Ureter (tissue), 1 donor: ENCODE measurements at places on chromosomes 12 and 14. TPM values are rescaled to one million over a fixed set of nuclear protein-coding genes. Genes with fewer than 3 reads are reported as not detected.

GRCh38 chr12:22600181-22600580 lies 24.8 kb upstream of the ETNK1 start:
- no peak for DNase-seq

DNA sequence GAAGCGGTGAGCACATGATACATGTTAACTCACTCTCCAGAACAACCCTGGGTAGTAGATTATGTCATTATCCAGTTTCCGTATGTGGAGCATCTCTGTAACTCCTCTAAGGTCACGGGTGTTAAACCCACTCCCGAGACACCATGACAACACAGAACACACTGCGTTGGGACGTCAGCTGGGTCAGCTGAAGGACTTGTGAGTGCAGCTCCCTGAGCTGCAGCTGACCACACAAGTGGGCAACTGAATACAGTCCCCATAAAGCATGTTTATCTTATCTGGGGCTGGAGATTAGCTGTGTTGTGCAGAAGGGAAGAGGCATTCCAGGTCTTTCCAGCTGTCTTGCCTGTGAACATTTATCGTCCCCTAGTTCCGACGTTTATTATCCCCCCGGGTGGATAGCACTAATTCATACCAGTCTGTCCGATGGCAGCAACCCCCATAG lies 211.5 kb downstream of the CHST11 start:
- DNase-seq = no peak

DNA sequence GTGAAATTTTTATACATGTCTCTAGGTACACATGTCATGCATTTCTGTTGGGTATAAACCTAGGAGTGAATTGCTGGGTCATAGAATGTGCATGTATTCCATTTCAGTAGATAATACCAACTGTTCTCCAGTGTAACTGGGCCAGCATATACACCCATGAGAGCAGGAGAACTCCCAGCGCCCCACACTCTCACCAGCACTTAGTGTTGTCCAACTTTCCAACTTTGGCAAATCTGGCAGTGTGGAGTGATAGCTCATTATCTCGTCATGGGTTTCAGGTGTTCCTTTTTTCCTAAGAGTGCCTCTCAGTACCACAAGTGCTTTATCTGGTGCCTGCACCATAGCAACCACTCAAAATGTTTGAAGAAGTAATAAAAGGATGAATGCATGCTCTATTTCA lies 40.1 kb downstream of the NGB start:
- no peak for DNase-seq

GRCh38 chr14:56422221-56422620 lies 157.4 kb upstream of the TMEM260 start:
- DNase-seq = no peak

DNA sequence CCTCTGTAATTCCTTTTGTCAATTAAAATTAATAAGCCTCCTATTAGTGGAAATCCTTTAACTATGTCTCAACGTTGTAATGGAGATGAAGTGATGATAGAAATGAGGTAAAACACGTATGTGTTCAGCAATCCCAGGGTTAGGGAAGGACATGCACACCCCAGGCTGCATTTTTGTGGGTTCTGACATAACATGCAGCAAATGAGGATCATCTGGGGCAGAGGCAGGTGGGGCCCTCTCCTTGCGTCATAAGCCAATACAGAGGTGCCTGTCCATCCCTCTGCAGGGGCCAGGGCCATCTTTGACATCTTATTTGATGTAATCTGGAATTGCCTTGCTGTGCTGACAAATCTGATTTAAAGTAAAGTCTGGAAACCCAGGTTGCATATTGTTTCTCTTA lies 73.2 kb downstream of the MYRFL start:
- DNase-seq = no peak

DNA sequence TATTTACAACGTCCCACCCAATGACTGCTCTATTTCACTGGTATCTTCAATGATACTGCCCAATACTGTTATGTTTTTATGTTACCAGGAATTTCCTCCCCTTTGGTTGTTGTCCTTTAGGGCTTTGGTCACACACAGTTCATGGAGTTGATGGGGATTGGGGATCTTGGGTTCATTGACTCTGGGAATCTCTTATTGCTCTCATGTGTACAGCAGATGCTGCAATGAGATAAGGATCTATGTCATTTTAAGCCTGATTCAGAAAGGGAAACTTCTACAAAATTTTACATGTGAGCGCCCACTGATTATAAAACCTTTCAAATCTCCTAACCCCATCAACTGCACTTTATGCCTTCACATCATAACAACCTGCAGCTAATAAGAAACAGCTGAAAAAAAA lies 67.2 kb downstream of the FAR2 start:
- DNase-seq = no peak

GRCh38 chr12:114272605-114273004 lies 133.3 kb downstream of the TBX5 start:
- no peak for DNase-seq

- DNase-seq = no peak
Observed at GRCh38 chr14:74886001-74886400, 4.3 kb downstream of the DLST start.

DNA sequence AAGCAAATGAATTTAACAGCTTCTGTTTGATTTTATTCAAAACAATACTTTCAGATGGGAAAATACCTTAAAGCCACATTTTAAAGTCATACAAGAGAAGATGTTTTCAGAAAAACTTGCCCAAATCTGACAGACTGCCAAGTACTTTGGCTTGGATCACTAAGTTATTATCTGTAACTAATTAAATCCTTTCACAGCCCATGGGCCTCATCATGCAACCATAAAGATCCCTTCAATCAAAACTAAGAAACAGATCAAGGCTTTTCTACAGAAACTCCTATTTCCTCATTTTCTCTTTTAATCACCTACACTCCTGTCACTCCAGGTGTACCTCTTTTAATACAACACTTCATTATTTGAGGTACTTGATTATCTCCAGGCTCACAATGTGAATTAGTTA lies 28.1 kb downstream of the BLTP3B start:
- no peak for DNase-seq

- no peak for DNase-seq
Observed at GRCh38 chr12:23376238-23376637, 573.2 kb downstream of the SOX5 start.

GRCh38 chr12:28543021-28543890 lies 353.0 kb downstream of the CCDC91 start:
- no peak for DNase-seq

DNA sequence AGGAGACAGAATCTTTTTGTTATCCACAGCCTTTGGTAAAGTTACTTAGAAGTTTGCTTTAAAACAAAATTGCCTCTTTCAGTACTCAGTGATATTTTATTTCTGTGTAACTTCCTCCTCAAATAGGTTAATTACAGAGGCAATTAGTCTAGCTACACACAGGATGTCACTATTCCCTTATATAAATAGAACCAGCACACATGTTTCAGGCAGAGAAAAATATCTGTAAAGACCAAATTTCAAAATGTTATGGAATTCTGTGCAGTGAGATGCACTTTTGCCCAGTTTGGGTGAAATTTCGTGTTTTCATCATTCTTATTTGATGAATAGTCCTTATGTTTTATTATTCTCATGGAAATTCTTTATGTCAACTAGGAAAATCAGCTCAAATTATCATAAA lies 410.6 kb upstream of the SOX5 start:
- no peak for DNase-seq

- DNase-seq = no peak
Observed at GRCh38 chr14:53389202-53389601, 236.1 kb upstream of the DDHD1 start.

DNA sequence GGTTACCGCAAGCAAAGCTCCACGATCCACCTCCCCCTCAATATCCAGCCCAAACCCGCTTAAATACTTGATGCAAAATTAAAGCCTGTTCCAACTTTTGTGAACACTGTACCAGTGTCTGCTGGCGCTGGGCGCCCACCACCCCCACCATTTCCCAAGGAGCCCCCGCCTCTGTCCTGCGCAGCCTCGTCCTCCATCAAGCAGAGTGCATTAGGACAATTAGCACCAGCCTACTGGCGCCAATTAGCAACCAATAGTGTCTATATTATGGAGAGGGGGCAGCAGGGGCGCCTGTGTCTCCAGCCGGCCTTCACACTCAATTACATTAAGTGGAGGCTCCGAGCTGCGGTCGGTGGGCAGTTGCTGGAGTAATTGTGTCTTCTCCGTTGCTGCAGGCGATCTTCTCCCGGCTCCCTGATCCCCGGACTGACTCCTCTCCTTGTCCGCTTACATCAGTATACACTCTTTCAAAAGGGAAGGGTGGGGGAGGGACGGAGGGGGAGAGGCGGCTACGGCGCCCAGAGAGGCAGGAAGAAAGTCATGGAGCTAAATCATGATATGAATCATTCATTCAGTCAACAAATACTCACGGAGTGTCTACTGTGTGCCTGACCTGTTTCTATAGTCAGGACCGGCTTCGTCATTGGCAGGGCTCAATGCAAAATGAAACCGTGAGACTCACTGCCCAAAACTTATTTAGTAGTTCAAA lies 707.3 kb downstream of the MED13L start:
- DNase-seq = no peak

DNA sequence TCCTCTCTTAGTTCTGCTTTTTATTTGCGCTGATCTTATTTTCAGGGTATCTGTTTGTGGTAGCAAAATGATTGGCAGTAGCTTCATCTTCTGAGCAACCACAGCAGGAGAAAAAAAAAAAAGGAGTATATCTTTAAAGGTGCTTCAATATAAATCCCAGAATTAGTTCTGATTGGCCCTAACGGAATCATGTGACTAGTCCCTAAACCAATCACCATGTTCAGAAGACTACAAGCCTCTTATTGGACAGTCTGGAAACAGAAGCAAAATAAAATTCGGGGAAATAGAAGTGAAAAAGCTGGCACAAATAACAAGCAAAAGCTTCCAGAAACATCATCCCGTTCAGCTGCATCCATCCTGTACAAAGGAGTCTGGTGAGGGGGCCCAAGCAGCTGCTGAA lies 49.9 kb upstream of the PTPRO start:
- no peak for DNase-seq

- DNase-seq = no peak
Observed at GRCh38 chr14:78721756-78722480, 551.7 kb downstream of the NRXN3 start.

- no peak for DNase-seq
Observed at GRCh38 chr12:27498149-27498548, 25.9 kb upstream of the PPFIBP1 start.

The EXOC3L4 gene
- 2.5 TPM for total RNA-seq

The DLK1 gene
- total RNA-seq = 0.39 TPM

The C12orf56 gene
- total RNA-seq = not detected

The RPL10L gene
- total RNA-seq = not detected

The NXPH4 gene
- not detected for total RNA-seq

The GLI1 gene
- 4.2 TPM for total RNA-seq

The TAMALIN gene
- 50.7 TPM for total RNA-seq

The DPF3 gene
- total RNA-seq = 2.0 TPM

The KRT76 gene
- not detected for total RNA-seq

The ARHGDIB gene
- total RNA-seq = 264 TPM

The TAS2R7 gene
- total RNA-seq = not detected

The TGM1 gene
- 7.7 TPM for total RNA-seq

The FERMT2 gene
- total RNA-seq = 82.3 TPM

The HOTAIR gene
- total RNA-seq = 6.6 TPM
